Nephron progenitor cell (in vitro differentiated cells): ENCODE measurements at places on chromosomes 1 and 21.

DNA sequence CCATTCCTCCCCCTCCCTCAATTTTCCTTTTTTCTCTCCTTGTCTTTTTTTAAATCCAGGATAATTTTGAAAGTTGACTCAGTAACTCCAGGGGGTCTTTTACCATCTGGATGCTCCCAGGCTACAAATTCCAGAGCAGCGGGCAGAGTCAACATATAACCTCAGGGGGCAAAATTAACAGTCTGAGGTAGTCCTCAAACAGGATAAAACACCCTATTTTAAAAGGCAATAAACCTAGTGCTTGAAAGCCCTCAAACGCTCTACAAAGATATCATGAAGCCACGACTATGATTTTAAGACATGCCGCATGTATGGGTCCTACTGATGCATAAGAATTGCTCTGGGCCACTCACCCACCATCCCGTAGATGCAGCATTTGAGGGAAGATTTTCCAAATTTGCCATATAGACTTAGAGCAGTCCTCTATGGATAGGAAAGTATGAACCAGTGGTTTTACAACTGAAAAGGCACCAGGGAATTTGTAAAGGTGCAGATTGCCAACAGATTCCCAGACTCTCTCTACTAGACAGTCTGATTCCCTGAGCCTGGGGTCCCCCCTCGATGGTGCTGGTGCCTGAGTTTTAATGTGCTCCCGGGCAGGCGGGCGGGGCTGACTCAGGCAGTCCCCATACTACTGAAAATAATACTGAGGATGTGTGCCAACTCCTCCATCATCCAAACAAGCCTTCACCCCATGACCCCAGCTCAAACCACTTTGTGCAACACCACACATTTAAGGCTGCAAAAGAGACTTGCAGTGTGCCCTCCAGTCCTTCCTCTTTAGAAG lies 37.2 kb downstream of the PTPN14 start:
- DNase-seq: peak; percentile 20

DNA sequence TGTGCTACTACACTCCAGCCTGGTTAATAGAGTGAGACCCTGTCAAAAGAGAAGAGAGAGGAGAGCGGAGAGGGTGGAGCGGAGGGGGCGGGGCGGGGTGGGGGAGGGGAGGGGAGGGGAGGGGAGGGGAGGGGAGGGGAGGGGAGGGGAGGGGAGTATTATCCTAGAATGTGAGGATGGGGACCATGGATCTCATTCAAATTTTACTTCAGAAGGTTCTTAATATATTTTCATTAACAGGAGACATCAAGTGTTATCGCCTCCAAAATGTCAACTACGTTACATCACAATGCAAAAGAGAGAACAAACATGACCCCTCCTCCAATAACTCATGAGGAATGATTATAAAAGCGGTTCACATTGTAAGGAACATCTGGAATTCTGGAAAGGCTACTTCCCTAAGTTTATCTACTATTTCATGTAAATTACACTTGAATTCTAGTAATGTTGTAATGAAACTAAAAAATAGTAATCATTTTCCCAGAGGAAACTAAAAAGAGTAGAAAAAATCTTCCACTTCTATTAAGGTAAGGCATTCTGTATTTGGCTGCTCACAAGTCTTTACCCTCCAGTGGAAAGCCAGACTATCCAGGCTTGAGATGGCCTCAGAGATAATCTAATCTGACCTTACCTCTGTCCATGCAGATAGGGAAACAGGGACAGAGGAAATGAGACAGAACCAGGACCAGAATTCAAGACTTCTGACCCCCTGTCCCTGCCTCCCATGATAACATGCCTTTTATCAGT lies 18.8 kb upstream of the GUCA2A start:
- DNase-seq: no peak

- DNase-seq: no peak
Measured at GRCh38 chr1:7409278-7409677, 361.8 kb upstream of the VAMP3 start.

DNA sequence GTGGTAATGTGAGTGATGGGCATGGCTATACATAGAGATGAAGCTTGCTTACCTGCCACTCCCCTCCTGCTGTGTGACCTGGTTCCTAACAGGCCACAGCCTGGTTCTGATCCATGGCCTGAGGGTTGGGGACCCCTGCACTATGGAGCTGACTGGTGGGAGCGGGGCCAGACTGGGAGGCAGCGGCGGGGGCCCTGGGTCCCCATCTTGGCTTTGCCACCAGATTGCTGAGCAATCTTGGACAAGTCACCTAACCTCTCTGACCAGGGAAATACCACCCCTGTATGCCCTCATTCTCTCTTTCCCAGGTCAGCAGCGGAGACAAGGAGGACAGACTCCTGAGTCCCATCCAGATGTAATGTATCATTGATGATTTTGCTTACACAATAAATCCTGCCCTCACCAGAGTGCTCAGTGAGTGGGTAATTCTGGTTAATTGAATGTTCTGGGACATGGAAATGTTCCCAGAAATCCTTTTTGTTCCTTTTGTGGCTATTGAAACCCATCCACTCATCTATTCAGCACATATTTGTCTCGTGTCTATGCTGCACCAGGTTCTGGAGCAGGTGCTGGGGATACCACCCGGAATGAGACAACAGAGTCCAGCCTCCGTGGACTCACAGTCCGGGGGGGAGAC lies 4.1 kb upstream of the ARHGEF10L start:
- DNase-seq: no peak

- DNase-seq: no peak
Measured at GRCh38 chr1:20735581-20736111, 3.1 kb upstream of the SH2D5 start.

- DNase-seq: no peak
Measured at GRCh38 chr1:42815941-42816584, 859 bp upstream of the ERMAP start.
